ENCODE measurements at places on chromosomes 11 and 22. TPM values are rescaled to one million over a fixed set of nuclear protein-coding genes. Genes with fewer than 3 reads are reported as not detected.

Gene BAD
- total RNA-seq = 102 TPM

Gene NDUFA6
- 92.3 TPM for total RNA-seq

Gene SCGB1D2
- total RNA-seq = not detected

Gene PRR33
- not detected for total RNA-seq

Gene OSM
- total RNA-seq = not detected

Gene HSPB2
- not detected for total RNA-seq

Gene RAB39A
- not detected for total RNA-seq
